ENCODE measurements at places on chromosomes 12 and 14.

GRCh38 chr12:122999196-122999946 lies 18.9 kb downstream of the ARL6IP4 start:
- DNase-seq = no peak

DNA sequence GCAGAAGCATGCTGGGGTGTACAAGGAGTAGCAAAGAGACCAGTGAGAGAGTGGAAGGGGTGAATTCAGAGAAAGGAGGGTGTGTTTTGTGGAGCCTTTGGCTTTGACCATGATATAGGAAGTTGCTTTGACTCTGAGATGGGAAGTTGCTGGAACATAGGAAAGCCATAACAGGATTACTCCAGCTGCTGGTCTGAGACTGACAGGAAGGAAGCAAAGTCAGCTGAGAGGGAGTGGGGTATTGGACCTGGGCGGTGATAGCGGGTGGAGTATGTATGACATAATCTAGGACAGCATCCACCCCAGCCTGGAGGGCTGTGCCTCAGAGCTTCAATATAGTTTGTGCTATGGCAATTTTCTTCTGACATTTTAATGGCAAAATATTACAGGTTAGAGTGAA lies 324.4 kb downstream of the PDZRN4 start:
- DNase-seq = peak; percentile 41

- DNase-seq = no peak
These were observed 846 bp upstream of the MTHFD1 start for GRCh38 chr14:64387232-64387781.

DNA sequence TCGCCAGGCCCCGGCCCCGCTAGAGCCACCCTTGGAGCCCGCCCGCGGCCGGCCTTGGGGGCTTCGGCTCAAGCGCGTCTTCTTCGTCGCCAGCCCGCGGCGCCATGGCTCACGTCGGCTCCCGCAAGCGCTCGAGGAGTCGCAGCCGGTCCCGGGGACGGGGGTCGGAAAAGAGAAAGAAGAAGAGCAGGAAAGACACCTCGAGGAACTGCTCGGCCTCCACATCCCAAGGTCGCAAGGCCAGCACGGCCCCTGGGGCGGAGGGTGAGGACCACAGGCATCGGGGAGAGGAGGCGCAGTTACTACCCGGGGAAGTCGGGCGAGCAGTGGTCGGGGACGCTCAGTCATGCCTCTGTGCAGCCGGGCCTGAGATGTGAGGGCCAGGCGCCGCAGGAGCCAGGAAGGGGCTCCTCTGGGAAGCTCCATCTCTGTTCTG lies 573 bp downstream of the ARL6IP4 start:
- no peak for DNase-seq

DNA sequence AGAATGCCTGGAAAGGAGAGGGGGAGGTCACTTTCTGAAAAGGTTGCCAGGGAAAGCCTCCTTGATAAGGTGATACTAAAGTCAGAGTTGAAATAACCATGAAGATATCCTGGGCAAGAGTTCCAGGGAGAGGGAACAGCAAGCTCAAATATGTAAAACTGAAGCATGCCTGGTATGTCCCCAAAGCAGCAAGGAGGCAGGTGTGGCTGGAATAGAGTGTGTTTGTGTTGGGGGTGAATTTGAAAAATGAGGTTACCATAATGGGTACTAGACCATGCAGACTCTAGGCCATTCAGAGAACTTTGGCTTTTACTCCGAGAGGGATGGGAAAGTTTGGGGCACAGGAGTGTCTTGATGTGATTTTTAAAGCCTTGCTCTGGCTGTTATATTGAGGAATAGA lies 66.7 kb upstream of the PTCSC3 start:
- no peak for DNase-seq

GRCh38 chr14:71341156-71341555 lies 433.9 kb downstream of the PCNX1 start:
- DNase-seq = no peak

GRCh38 chr12:24596768-24597388 lies 352.0 kb downstream of the BCAT1 start:
- DNase-seq = no peak

GRCh38 chr12:49264466-49264872 lies 413 bp upstream of the TUBA1C start:
- no peak for DNase-seq

GRCh38 chr14:59630288-59630963 lies 53.8 kb upstream of the CCDC175 start:
- DNase-seq = peak; percentile 41

- DNase-seq = no peak
These were observed 268.7 kb downstream of the ZFP36L1 start for GRCh38 chr14:68523989-68524725.

- DNase-seq = no peak
These were observed 38.7 kb downstream of the SETD3 start for GRCh38 chr14:99441918-99442317.

DNA sequence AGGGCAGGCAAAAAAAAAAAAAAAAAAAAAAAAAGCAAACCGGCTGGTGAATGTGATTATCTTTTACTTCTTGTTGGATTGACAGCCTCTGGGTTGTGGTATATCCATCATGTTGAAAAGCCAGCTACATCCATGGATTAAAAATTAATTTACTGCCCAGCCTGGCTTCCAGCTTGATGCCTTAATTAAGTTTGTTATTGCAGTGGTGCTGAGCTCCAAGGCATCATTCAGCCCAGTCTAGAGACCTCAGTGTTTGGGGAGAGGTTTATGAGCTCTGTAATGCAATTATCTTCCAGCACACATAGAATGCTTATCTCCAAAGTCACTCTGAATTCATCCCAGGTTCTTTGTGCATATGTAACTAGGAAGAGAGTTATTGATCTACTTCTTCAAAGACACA lies 114.8 kb downstream of the RIMBP2 start:
- no peak for DNase-seq

DNA sequence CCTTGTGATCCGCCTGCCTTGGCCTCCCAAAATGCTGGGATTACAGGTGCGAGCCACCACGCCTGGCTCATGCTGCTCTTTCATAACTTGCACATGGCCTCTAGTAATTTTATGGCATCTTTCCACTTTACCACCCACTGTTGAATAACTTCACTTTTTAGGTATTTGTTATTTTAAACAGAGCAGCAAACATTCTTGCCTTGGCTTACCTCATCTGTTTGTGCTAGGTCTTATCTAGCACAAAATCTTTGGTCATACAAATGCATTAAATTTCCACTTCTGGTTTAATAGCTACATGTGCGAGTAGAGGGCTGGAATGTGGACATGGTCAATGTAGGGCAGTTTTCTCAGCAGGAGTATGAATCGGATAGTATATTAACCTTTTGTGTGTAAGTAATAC lies 38.8 kb upstream of the ATF7IP start:
- no peak for DNase-seq

GRCh38 chr12:6266971-6267721 lies 43.3 kb upstream of the PLEKHG6 start:
- DNase-seq = peak; percentile 56

Data from lower lobe of right lung (tissue), 2 donors.